ENCODE measurements at places on chromosomes 1 and 21.

- no peak for DNase-seq
Measured at GRCh38 chr1:192705510-192705909, 69.6 kb downstream of the RGS13 start.

- DNase-seq, result no peak
Measured at GRCh38 chr1:95829556-95829955, 595.5 kb downstream of the RWDD3 start.

DNA sequence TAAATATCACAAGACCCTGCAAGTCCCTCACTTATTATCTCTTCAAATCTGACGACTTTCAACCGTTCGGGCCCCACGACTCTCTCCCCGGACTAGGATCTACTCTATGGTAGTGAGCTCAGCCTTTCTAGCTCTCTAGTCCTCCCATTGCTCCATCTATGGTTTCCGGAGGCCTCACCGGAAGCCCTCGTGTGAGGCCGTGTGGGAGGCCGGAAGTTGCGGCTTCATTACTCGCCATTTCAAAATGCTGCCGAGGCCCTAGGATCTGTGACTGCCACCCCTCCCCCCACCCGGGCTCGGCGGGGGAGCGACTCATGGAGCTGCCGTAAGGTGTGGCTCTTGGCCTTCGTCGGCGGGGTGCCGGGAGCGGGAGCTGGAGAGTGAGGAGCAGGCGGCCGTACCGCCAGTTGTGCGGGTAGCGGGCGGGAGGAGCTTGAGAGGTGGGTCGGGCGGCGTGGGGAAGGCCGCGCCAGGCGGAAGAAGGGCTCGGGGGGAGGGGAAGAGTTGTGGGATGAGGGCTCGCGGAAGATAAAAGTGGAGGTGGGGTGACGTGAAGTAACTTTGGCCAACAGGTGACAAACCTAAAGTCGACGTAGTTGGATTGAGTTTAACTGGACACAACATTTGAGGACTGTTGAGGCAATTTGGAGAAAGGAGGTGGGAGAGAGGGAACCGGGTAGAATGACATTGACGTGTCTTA, at the start of gene MDM4:
MDM4 (plus strand) TSS at position 227 of the 700 bp plus-strand sequence. CDS start 9,113 bp downstream, outside the sequence.
- DNase-seq, result peak; percentile 90

DNA sequence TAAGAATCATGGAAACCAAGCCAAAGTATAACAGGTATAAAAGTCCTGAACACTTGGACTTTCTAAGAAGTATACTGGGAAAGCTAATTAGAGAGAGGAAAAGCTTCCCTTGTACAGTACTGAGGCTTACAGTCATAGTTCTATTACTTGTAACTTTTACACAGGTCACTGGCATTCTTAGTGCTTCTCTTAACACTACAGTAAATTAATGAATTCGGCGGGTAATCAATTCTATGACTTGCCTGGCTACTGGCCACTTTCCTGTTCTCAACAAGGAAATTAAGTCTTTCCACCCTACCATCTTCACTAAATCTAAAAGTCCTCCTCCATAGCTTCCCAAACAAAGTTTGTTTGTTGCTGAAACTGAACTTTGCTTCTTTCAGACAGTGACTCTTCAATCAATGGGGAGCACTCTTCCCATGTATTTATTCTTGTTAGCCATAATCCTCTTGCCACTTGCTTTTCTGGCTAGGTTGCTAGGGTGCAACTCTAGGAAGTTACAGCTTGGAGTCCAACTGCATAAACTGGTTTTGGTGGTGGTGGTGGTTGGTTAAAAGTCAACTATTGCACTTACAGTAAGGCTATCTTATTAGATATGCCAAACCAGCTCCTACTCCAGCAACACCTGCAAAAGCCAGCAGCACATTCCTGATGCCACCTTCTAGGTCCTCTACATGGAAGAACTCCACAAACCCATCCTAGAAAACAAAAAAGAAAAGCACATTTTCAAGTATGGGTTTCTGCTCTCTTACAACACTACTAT, 2.4 kb downstream of the MCL1 start:
- no peak for DNase-seq

- DNase-seq, result no peak
Measured at GRCh38 chr1:51295926-51296325, 34.4 kb downstream of the TTC39A start.

DNA sequence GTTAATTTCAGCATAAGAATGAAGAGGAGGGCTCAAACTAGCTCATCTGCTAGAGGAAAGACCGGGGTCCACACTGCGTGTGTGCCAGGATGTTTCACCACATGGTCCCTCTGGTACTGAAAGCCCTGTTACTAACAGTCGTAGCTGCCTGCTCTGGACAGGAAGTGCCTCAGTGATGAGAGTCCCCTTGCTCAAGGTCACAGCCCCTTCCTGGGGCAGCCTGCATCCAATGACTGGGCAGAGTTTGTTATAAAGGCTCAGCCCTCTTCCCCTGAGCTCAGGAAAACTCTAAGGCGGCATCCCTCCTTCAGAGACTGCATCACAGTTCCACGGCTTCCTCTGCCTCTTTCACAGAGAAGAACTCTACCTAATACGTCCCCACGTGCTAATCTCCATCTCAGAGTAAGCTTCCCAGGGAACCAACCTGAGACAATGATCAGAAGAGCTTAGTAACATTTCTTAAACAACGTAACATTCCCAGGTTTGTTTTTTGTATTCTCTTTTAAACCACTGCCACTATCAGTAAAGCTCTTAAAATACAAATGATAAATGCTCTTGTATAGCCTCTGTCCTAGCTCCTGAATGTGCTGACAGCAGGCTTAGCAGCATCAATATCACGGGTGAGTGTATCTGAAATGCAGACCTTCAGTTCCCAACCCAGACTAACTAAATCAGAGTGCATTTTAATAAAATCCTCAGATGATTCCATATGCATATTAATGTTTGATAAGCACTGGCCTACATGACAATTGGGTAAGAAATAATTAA, 38.0 kb upstream of the ATP1A1 start:
- DNase-seq, result no peak

DNA sequence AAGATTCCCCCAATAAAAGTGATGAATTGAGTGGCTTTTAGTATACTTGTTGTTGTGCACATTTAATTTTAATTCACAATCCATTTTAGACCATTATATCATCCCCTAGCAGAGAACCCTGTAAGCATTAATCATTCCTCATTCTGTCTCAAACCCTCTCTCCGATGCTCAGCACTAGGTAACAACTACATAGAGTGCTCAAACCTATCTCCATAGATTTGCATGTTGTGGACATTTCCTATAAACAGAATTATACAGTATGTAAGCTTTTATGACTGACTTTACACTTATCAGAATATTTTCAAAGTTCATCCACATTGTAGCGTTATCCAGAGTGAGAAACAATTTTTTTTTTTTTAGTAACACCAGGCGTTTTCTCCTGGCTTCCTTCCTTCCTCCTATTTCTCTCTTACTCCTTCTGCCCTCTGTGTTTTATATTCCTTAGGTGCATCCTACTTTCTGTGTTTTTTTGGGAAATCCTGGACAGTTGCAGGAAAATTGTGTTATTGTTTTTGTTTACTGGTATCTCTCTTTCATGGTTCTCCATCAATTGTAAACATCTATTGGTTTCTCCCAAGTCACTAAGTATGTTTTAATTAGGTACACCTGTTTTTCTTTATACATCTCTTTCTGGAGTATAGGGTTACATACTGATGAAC, 1528.0 kb upstream of the TPTE start:
- DNase-seq, result no peak

DNA sequence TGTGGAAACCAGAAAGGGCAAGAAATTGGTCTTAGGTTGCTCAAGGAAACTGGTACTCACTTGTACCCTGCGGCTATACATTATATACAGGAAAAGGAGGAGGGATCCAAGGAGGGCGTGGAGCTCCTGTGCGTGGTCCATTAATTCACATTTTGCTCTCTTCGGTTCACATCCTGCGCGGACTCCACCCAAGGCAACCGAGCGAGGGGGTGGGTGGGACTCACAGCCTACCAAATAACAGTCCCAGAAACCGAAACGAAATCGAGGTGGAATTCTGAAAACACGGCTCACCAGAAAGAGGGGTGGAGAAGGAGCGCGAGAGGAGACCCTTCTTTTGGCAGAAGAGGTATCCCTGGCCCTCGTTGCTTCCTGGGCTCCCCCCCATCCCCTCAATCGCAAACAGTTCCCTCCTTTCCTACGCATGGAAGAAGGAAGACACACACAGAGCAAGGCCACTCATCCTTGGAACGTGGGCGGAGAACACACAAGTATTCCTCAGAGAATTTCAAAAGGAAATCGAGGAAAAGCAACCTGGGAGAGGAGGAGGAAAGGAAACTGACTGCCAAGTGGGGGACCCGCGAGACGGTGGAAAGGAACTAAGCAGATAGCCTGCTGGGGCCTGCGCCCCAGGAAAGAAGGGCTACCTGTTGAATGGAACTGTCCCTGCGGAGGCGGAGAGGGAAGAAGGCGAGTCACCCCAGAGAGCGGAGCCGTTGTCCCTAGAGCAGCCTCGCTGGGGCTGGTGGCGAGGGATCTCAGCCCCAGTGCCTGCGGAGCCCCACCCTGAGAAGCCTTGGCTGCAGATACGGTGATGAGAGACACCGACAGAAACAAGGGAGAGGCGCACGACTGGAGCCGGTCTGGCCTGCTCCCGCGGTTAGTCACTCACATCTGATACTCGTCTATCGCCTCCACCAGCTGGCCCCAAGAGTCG, 705 bp downstream of the AIDA start:
- DNase-seq, result peak; percentile 24

- no peak for DNase-seq
Measured at GRCh38 chr1:239819096-239819495, 272.6 kb upstream of the FMN2 start.

- no peak for DNase-seq
Measured at GRCh38 chr1:206074839-206075238, 21.9 kb downstream of the RHEX start.

- peak; percentile 38 for DNase-seq
Measured at GRCh38 chr21:26007951-26008498, 162.5 kb downstream of the APP start.

DNA sequence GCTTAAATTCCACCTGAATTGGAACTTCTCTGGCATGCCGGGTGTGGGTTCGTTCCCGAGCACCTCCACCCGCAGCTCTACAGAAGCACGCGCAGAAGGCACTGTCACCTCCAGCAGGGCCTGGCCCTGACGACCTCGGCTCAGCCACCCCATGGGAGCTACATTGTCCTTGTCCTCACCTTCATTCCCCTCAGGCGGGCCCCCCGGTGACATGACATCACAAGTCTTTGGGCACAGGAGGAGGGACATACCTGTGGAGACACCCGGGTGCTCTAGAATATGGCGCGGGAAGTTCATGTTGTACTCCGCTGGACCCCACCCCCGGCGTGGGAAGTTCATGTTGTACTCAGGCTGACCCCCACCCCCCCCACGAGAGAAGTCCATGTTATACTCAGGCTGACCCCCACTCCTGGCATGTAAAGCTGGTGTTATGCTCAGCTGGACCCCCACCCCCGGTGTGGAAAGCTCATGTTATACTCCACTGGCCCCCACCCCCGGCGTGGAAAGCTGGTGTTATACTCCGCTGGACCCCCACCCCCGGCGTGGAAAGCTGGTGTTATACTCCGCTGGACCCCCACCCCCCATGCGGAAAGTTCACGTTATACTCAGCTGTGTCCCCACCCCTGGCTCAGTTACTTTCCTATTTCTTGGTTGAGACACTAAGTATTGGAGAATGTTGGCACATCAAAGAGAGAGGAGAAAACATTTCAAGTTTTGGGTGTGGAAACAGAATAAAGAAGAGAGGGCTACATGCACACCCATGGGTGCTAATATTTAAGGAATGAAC, 37.6 kb downstream of the UMODL1 start:
- no peak for DNase-seq

GRCh38 chr1:55474168-55474786, 259.1 kb upstream of the USP24 start:
- DNase-seq, result no peak

- DNase-seq, result no peak
Measured at GRCh38 chr1:162709870-162710269, 77.6 kb downstream of the DDR2 start.

DNA sequence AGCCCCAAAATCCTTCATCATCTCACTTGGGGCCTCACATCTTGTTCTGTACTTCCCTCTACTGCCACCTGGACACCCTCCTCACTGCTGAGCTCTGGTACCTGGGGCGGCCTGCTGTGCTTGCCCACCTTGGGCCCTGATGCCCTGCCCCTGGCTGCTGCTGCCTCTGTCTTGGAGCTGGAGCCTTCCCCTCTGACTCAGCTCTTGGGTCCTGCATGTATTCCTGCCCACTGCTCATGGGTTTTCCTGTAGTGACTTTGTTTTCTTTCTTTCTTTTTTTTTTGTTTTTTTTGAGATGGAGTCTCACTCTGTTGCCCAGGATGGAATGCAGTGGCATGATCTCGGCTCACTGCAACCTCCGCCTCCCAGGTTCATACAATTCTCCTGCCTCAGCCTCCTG, 37.5 kb downstream of the TRAPPC10 start:
- DNase-seq, result no peak

GRCh38 chr1:201255479-201256362, 27.6 kb upstream of the PKP1 start:
- no peak for DNase-seq

DNA sequence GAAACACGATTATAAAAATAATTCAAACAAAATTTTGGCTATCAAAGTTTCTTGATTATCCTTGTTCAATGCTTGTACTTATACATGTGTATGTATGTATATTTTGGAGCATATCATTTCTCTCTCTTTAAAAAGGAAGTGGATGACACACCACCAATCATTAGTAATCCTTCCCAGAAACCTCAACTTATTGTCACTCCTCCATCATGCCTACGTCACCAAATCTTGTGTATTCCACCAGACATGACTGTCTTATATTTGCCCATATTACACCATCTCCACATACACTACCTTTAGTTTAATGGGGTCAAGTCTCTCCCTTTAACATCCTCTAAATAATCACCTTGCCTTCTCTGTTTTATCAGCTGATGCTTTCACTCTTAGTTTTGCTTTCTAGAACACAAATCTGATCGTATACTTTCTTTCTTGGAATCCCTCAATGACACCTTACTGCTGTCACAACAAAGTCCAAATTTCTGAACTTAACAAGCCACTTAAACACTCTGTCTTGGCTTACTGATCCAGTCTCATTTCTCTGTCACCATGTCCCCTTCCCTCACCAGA, 124.0 kb downstream of the BRINP3 start:
- DNase-seq, result no peak

GRCh38 chr1:76075877-76076276, 1.3 kb downstream of the ST6GALNAC3 start:
- DNase-seq, result no peak

GRCh38 chr1:147079400-147080005, 92.8 kb downstream of the PRKAB2 start:
- DNase-seq, result no peak

DNA sequence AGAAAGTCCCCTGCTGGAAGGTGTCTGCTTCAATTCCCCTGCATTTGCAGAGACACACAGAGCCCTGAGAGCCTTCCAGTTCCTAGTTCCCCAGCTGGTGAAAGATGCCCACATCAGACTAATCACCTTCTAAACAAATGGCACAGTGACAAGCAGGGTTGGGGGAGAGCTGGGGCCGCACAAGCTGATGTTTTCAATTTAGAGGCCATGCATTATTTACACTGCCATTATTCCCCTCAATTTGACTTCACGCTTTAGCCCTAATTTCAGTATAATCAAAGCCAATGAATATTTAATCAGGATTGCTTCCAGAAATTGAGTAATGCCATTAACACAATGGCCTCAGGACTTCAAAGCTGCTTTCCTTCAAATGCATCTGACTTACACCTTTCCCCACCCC, 81.5 kb downstream of the BEND5 start:
- no peak for DNase-seq

Data from AG09319 (cell line).